Stimulated activated CD4-positive, alpha-beta T cell treated with anti-CD3 and anti-CD28 coated beads, Interleukin-12 subunit alpha, Interleukin-12 subunit beta, amount 100 ng/mL, for 24 hours (primary cell): ENCODE measurements at places on chromosomes 2 and 18.
A peak's percentile ranks its signal among the peaks of the same experiment; 100 is the strongest.

GRCh38 chr18:3793545-3793944, 343.6 kb downstream of the TGIF1 start:
- no peak for DNase-seq

DNA sequence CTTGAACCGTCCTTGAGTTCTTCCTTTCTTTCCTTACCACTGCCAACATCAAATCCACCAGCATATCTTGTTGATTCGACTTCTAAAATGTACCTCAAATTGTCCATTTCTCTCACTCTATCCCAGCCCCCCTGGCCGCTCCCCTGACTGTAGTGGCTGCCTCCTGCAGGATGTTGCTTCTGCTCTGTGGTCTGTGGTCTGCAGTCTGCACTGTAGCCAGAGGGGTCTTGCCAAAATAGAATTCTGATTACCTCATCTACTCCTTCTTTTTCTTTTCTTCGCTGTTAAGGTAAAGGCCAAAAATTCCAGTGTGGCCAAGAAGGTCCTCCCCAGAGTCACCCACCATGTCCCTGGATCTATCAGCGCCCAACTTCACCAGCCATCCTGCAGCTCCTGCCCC, 79.5 kb upstream of the ALPP start:
- DNase-seq = no peak

DNA sequence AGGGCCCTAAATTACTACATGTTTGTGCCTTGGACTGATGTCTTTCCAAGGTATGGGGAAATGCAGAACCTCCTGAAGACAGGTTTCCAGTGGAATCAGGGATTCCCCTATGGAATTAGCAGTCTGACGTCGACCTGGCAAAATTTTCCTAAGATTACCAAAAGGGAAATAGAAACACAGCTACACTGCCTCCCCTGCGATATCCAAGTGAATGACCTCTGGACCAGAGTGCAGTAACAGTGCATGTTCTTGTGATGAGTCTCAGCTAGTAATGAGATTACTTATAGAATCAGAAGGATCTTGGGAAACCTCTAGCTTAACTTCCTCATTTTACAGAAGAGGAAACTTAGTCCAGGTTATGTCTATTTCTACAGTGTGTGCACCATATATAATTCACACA, 21.3 kb upstream of the CHST9 start:
- DNase-seq = no peak

GRCh38 chr2:126359494-126359893, 296.5 kb upstream of the GYPC start:
- no peak for DNase-seq

GRCh38 chr2:47720036-47720435, 62.9 kb upstream of the MSH6 start:
- DNase-seq = no peak

GRCh38 chr18:4631239-4631638, 176.1 kb upstream of the DLGAP1 start:
- DNase-seq = no peak

DNA sequence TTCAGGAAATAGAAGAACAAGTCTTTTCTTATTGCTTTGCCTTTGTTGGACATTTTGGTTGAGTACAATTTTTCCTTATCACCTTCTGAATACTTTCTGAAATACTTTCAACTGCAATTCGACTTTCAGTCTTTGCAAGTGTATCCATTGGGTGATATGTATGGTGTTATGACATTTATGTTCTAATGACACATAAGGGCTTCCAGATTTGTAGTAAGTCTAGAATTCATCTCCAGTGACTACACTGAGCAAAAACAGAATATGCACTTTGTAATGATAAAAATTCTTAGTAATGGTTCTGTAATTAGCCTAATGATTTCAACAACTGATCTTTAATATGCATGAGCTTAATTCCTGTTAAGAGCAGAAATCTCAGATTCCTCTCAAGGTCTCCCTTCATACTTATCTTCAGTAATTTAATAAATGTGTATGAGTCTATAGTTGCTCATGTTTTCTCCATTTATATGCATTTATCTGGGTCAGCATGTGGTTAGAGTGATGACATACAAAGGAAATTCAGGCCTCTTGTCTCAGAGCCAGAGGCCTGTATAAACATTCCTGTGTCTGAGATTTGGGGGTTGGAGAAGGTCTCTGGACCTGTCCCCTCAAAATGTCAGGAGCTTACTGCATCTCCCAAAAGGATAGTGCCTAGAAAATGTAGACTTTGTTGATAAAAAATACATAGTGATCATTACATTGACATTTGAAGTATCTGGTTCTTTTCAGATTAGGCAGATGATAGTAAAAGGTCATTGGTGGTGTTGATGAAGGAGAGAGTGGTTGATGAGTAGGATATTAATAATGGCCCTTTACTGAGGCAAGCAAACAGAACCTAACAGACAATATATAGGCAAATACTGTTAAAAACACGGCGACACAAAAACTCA, 114.9 kb downstream of the QPCT start:
- no peak for DNase-seq

- DNase-seq = no peak
Measured at GRCh38 chr2:23366720-23367119, 18.3 kb upstream of the KLHL29 start.

DNA sequence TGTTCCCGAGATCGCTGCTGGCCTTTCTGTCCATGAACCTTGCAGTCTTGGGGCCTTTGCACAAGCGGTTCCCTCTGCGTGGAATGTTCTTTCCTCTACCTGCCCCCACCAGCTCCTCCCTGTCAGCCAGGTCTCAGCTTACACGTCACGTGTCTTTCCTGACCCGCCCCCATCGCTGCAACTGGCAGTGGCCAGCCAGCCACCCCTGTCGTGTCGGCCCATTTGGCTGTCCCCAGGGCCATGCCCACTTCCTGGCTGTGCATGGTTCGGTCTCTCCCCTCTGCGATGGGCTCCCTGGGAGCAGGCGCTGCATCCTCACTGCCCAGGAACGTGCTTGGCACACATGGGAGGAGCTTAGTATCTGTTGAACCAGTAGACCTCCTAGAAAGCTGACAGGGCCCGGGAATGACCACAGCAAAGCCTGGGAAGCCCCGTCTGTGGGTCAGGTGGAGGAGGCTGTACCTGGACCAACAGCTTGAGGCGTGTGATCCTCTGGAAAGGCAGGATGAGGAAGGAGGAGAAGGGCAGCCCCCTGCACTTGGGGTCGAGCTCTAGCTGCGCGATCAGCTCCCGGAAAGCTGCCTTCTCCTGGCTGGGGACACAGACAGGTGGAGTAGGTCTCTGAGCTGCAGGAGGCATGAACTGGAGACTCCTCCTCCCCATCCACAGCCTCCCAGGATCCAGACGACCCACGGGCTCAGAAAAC, 21.0 kb downstream of the SNORC start:
- DNase-seq = no peak

- no peak for DNase-seq
Measured at GRCh38 chr2:207315131-207315530, 149.4 kb upstream of the KLF7 start.

DNA sequence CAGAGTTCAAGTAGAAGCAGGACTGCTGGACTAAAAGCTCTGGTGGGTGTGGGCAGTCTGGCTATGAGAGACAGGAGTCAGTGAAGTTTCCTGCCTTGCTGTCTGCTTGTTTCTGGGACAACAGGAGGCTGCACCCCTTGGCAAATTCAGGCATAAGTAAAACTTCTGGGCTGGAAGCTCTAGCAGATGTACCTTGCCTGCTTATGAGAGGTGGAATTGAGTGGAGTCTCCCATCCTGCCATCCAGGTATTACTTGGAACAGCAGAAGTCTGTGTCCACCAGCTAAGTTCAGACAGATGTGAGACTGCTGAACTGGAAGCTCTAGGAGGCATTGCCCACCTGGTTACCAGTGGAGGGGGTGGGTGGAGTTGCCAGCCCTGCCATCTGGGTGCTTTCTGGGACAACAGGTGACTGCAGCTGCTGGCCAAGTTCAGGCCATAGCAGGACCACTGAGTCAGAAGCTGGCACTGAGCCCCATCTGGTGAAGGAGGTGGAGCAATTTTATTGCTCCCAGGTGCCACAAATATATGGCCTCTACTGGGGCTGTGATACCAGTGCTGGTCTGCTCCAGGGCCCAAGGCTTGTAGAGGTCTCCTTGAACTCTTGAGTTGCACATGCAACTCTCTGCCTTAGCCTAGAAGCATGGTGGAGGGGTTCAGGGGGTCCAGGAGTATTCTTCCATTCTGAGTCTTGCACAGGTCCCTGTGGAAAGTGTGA, 199.4 kb upstream of the FN1 start:
- DNase-seq = no peak

DNA sequence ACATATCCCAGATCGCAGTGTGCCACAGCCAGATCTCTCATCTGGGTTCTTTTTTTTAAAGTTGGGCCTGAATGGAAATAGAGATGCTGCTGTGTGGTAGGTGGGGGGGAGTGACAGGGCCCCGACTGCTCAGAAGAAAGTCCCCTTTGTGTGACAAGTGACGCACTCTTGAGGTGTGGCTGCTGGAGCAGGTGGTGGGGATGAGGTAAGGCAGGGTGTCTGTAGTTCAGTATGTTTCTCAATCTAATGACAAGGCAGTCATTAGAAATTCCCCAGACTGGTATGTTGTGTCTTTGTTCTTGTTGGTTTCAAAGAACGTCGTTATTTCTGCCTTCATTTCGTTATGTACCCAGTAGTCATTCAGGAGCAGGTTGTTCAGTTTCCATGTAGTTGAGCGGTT, 128.8 kb upstream of the TACR1 start:
- DNase-seq = no peak

- DNase-seq = no peak
Measured at GRCh38 chr2:101842471-101842870, 145.0 kb downstream of the MAP4K4 start.

DNA sequence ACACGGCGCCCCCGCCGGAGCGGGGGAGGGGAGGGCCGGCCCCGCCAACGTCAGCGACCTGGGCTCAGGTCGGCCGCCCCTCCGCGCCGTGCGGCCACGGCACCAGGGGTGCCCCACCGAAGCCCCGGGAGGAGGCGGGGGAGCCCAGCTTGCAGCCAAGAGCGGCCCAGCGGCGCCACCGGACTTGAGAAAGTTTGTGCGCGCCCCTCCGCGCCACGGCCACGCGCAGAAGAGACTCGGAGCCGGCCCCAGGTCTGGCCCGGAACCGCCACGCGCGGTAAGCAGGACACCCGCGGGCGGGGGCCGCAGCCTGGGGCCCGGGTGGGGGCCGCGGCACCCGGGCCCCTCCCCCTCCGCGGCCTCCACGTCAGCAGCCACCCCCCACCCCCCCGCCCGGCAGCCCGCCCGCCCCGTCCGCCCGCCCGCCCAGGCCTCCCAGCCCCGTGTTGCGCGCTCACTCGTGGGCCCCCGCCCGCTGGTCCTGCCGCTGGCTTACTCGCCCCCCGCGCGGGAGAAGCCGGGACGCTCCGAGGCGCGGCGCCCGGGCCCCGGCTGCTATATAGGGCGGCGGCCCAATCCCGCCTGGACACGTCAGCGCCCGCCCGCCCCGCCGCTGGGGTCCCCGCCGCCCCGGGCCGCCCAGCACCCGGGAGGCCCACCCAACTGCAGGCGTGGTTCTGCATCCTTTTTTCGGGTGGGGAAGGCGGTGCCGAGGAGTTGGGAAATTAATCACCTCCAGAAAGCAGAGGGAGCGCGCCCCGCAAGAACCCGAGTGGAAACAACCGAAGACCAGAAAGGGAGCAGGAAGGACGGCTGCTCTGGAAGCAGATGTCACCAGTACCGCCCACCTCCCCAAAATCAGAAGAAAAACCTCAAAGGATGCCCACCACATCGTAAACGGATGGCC, 42.9 kb downstream of the HDLBP start:
- DNase-seq = peak; percentile 17

- DNase-seq = no peak
Measured at GRCh38 chr2:157747695-157748370, 119.2 kb upstream of the ACVR1C start.

GRCh38 chr2:98896416-98896815, 39.6 kb downstream of the CRACDL start:
- no peak for DNase-seq

GRCh38 chr2:207143215-207144172, 22.3 kb downstream of the KLF7 start:
- DNase-seq = no peak
